Stimulated activated CD4-positive, alpha-beta T cell treated with anti-CD3 and anti-CD28 coated beads, Interleukin-1b, Interleukin-23, amount 100 ng/mL, for 48 hours (primary cell): ENCODE measurements at places on chromosomes 1 and 21.

- no peak for DNase-seq
Measured at GRCh38 chr1:30668024-30668423, 55.4 kb downstream of the MATN1 start.

DNA sequence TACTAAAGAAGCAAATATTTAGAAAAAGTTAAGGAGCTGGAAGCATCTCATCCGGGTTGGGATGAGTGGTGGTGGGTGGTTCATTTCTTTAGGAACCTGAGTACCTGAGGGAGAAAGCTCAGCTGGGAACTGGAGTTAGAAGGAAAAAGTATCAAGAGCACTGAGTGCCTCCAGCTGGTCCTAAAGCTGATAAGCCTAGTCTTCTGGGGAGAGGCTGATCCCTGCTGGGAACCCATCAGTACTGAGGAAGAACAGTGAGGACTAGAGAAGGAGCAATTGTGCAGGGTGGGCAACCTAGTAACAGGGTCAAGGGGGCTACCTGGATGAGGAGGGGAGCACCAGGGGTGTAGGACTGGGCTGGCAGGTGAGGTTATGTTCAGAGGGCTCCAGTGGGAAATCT is 89.5 kb downstream of the RUNX1 start:
- DNase-seq: no peak

DNA sequence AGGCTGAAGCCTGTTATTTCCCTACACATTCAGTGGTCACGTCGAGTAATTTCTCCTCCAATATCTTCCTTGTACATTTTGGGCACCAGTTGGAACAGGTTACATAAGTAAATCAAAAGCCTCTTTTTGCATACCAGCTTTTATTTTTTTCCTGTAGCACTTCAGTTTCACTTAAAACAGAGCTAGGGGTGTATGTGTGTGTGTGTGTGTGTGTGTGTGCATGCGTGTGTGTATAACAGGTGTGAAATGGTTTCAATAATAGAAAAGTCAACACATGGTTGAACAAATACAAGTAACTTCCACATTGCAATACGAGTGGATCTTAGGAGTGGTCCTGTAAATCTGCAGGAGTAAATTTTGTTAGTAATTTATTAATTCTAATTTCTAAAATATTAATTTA is 3.0 kb upstream of the MAN1A2 start:
- DNase-seq: no peak

DNA sequence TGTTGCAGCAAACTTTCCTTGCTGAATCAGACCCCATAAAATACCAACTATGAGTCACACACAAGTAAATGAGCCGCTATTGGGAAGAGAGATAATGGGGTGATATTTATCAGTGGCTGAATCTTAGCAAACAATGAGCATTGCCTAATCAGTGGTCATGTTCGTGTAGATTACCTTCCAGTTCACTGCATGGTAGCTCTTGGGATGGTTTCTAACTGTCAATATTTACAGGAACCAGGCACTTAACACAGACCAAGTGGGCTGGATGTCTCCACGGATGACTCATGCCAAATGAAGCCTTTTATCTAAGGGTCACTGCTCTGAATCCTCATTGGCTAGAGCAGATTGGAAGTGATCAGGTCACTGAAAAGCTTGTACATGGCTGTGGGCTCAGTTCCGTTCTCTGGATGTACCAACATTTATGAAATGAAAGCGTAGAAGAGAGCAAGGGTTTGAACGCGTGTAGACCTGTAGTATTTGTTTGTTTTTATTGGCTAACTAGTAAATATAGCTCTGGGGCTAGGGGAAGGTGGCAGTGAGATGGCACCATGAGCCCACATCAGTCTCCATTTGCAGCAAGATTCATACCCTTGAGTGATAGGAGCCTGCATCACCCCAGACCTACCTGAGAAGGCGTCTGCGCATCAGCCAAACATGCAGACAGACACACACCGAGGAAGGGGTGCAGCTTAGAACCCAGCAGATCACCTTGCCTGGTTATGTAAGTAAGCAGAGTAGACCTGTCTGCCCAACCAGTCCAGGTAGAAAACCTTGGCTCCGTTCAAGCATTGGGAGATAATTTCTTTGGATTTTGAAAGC is 153.3 kb downstream of the TOMM20 start:
- DNase-seq: no peak

- DNase-seq: no peak
Measured at GRCh38 chr1:172733815-172734214, 74.9 kb downstream of the FASLG start.

DNA sequence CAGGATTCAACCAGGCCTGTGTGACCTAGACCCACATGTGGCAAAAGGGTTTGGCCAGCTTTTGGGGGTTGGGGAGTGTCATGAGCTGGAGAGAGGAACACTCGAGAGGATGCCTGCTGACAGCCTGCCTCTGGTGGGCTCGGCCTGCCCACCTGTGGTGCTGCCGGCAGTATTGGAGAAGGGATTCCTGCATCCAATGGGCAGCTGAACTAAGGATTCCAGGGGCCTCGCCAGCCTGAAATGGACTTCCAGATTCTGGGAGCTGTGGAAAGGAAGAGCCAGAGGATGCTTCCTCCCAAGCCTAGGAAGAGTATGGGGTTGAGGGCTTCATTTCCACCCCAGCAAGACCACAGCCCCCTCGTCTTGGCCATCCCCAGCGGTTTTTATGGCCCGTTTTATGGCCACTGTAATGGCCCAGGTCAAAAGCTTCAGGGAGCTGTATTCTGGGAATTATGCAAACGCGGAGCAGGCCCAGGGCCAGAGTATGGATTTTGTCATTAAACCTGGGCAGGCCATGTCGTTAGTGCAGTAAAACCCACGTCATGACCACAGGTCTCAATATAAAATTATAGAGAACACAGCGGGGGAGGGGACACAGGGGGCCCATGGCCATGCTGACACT is 63.6 kb downstream of the TMEM53 start:
- DNase-seq: no peak

GRCh38 chr1:28926629-28927265 is 12.4 kb downstream of the EPB41 start:
- no peak for DNase-seq

- no peak for DNase-seq
Measured at GRCh38 chr1:40610156-40610555, 55.3 kb downstream of the RIMS3 start.

GRCh38 chr1:33007190-33008050 is 29.3 kb downstream of the AK2 start:
- no peak for DNase-seq

- no peak for DNase-seq
Measured at GRCh38 chr1:246583056-246583440, 16.8 kb downstream of the CNST start.

GRCh38 chr21:42456457-42456856 is 39.6 kb downstream of the RSPH1 start:
- DNase-seq: peak; percentile 69

GRCh38 chr1:84077476-84078107 is 66.5 kb upstream of the PRKACB start:
- DNase-seq: peak; percentile 73

DNA sequence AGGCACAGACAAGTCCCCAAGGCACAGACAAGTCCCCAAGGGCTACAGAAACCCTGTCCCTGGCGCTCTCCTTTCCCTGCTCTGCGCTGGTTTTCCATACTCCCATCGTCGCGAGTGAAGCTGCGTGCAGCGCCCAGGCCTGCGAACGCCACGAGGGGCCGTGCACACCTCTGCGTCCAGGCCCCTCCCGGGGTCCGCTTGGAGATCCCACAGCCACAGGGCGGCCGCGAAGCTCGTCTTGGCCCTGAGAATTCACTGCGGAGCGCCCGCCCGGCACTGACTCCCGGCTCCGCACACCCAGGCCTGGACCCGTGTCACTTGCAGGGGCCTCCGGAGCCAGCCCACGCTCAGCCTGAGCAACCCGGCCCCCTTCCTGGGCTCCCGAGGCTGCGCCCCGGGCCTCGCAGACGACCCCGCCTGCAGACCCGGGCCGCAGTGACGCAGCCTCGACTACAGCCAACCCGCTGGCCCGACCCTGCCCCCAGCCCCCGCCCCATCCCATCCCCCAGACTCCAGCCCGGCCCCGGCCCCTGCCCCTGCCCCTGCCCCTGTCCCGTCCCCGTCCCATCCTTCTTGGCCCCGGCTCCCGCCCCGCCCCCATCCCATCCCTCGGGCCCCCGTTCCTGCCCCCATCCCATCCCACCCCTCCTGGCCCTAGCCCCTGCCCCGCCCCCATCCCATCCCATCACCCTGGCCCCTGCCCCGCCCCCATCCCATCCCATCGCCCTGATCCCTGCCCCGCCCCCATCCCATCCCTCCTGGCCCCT is 841 bp downstream of the POFUT2 start:
- no peak for DNase-seq

GRCh38 chr21:15077529-15078145 is 12.8 kb upstream of the NRIP1 start:
- no peak for DNase-seq

GRCh38 chr1:63135174-63135512 is 187.2 kb upstream of the FOXD3 start:
- DNase-seq: no peak

DNA sequence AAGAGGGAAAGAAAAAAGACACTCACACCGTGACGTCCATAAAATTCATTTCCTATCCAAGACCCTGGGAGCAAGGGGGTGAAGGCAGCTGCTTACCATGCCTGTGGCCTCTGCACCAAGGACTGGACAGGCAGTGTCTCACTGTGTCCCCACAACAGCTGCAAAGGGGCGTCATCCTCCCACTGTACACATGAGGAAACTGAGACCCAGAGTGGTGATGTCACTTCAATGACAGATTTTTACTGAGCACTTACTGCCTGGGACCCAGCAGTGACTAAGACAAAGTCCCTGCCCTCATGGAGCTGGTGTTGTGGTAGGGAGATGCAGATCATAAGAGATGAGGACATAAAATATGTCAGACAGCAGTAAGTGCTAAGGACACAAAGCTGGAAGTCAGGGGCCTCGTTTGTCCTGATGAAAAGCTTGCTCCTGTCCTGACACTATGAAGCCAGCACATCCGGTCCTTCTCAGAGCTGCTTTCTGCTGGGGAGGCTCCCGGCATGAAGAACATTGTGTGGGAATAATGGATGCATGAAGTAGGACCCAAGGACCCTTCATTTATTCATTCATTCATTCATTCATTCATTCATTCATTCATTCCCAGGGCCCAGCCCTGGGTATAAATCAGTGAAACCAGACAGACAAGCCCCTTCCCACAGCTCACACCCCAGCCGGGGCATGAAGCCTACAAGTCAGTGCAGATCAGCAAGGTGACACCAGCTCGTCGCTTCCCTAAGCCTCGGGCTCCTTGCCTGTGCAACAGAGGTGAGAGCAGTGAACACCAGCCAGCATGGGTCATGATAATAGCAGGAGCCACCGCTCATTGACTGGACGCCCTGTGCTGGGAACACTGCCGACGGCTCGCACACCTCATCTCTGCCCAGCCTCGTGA is 473.7 kb downstream of the MATN1 start:
- DNase-seq: no peak

DNA sequence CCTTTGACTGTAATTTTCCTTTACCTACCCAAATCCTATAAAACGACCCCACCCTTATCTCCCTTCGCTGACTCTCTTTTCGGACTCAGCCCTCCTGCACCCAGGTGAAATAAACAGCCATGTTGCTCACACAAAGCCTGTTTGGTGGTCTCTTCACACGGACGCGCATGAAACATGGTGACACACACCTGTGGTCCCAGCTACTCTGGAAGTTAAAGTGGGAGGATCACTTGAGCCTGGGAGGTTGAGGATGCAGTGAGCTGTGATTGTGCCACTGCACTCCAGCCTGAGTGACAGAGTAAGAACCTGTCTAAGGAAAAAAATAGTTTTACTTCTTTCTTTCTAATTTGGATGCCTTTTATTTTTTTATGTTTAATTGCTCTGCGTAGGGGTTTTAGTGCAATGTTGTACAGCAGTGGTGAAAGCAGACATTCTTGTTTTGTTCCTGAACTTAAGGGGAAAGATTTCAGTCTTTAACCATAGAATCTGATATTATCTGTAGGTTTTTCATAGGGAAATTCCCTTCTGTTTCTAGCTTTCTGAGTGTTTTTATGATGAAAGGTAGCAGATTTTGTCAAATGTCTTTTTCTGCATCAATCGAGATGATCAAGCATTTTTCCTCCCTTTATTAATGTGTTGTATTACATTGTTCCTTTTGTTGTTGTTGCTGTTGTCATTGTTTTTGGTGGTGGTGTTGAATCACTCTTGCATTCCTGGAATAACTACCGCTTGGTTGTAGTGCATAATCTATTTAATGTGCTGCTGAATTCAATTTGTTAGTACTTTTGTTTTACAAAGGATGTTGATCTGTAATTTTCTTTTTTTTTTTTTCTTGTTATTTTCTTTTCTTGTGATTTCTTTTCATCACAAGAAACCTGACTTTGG is 497.4 kb downstream of the DISC1 start:
- DNase-seq: no peak

- no peak for DNase-seq
Measured at GRCh38 chr1:7084232-7084894, 299.1 kb downstream of the CAMTA1 start.

GRCh38 chr1:209389258-209389657 is 194.3 kb upstream of the CAMK1G start:
- DNase-seq: no peak

- DNase-seq: no peak
Measured at GRCh38 chr21:31667639-31668038, 8.1 kb downstream of the SOD1 start.

- DNase-seq: no peak
Measured at GRCh38 chr1:104878203-104878909, 1128.7 kb downstream of the AMY1C start.

- DNase-seq: no peak
Measured at GRCh38 chr1:9559673-9560072, 20.4 kb downstream of the SLC25A33 start.

GRCh38 chr1:97919585-97920261 is 1.1 kb downstream of the DPYD start:
- DNase-seq: no peak

- DNase-seq: no peak
Measured at GRCh38 chr1:1347663-1348419, 1.4 kb downstream of the DVL1 start.

DNA sequence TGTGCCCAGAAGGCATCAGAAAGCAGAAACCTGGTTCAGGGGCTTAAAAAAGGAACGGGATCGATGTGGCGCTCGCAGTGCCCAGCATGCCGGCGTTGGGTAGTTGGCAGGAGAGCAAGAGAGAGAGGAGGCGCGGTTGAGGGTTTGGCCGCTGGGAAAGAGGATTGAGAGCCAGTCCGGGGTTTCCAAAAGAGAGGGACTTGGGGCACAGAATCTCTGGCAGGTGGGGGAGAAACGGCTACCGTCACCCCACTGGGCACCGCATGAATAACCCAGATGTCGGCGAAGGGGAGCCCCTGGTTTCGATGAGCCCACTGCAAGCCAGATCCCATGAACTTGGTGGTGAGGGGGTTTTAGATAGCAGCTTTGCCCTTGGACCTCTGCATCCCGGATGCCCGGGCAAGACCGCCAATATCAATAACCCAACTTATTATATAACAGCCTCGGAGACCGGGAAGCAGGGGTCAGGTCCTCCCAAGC is 60.4 kb upstream of the ACOT11 start:
- no peak for DNase-seq
